Panc1 (cell line): ENCODE measurements at places on chromosomes 4 and X. TPM values are rescaled to one million over a fixed set of nuclear protein-coding genes. Genes with fewer than 3 reads are reported as not detected.

The AKAP4 gene
- not detected for total RNA-seq

The SLC26A1 gene
- total RNA-seq = 1.8 TPM

The UBE2A gene
- 110 TPM for total RNA-seq

The HTR2C gene
- not detected for total RNA-seq

The EREG gene
- 2.1 TPM for total RNA-seq

The F11 gene
- not detected for total RNA-seq

The PLAC8 gene
- 154 TPM for total RNA-seq

The AADAT gene
- 2.8 TPM for total RNA-seq

The BRS3 gene
- not detected for total RNA-seq

The ZDHHC15 gene
- 0.05 TPM for total RNA-seq

The PAGE5 gene
- not detected for total RNA-seq

The SUPT20HL2 gene
- not detected for total RNA-seq

The GASK1B gene
- 1.1 TPM for total RNA-seq

The WDR44 gene
- total RNA-seq = 22.3 TPM

The HELQ gene
- total RNA-seq = 9.3 TPM

The CCSER1 gene
- 0.05 TPM for total RNA-seq

The S100P gene
- total RNA-seq = 2.3 TPM

The DCAF4L1 gene
- total RNA-seq = 0.13 TPM
